ENCODE measurements at places on chromosomes 3 and 15. TPM values are rescaled to one million over a fixed set of nuclear protein-coding genes. Genes with fewer than 3 reads are reported as not detected.

DNA sequence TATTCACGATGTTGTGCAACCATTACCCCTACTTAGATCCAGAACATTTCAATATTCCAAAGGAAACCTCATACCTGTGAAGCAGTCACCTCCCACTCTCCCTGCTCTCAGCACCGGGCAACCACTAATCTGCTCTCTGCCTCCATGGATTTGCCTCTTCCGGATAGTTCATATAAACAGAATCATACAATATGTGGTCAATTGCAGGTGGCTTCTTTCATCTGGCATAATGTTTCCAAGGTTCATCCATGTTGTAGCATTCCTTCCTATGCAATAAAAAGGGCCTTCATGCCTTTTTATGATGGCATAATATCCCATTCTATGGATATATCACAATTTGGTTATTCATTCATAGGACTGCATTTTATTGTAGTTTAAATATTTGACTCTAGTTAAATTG, 23.9 kb downstream of the CA12 start:
- H3K4me3 ChIP-seq, result no peak overlapping the region
- H3K27me3 ChIP-seq, result no peaks in the 10 kb centered on the region
- no peak overlapping the region for H3K27ac ChIP-seq
- no peak for DNase-seq

DNA sequence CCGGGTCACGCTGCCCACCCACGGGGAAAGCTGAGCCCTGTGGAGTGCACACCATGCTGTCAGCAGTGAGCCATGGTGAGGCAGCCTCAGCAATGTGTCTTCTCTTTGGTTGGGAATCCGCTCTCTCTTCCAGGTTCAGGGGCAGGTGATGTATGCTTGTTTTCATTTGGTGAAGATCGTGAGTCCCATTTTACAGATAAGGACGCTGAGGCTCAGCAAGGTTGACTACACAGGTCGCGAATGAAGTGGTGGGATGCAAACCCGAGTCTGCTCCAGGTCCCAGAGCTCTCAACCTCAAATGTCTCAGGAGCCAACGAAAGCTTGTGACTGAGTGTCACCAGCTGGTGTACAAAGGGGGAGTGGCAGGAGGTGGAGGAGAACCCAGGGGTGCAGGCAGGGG, 74.3 kb downstream of the RPN1 start:
- no peak overlapping the region for H3K4me3 ChIP-seq
- no peaks in the 10 kb centered on the region for H3K27me3 ChIP-seq
- H3K4me1 ChIP-seq, result no peaks in the 10 kb centered on the region
- DNase-seq, result no peak
- H3K27ac ChIP-seq, result no peak overlapping the region
- no peaks in the 10 kb centered on the region for H3K36me3 ChIP-seq

- H3K36me3 ChIP-seq, result no peaks in the 10 kb centered on the region
- no peak overlapping the region for H3K27ac ChIP-seq
- no peak for DNase-seq
- H3K4me3 ChIP-seq, result no peak overlapping the region
- H3K27me3 ChIP-seq, result no peaks in the 10 kb centered on the region
- H3K4me1 ChIP-seq, result no peaks in the 10 kb centered on the region
Observed at GRCh38 chr3:25226747-25227146, 201.3 kb upstream of the RARB start.

DNA sequence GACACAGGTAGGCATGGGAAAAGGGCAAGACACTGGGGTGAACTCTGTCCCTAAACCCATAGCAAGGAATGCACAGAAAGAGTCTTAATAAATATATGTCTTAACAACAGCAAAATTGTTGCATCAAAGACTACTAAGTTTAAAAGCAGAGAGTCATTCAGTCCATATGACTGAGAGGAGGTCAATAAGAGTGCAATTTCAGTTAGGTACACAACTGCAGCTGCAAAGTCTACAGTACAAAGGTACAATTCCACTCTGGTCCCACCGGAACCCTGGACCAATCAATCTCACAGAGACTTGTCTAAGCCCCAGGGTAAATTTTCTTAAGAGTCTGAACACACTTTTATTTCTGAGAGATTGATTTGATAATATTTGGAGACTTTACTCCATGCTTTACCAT, 6.9 kb downstream of the CP start:
- H3K27ac ChIP-seq, result no peak overlapping the region
- no peaks in the 10 kb centered on the region for H3K36me3 ChIP-seq

DNA sequence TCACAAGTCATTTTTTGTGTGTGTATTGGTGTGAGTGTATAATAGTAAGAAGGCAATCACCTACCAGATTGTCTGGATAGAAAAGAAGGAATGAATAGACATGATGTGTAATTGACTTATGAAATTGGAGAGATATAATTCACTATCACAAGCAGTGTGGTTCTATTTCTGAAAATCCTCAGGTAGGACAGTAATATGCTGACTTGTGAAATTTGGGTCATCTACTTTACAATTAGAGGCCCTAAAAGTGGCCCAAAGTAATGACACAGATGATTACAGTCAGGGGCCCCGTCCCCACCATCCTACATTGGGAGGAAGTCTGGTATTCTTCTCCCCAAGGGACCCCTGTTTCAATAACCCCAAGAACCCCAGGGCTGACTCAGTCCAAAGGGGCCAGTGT, 73.6 kb upstream of the SELENOK start:
- no peaks in the 10 kb centered on the region for H3K4me1 ChIP-seq
- no peak for DNase-seq
- H3K4me3 ChIP-seq, result no peak overlapping the region
- no peaks in the 10 kb centered on the region for H3K27me3 ChIP-seq
- no peaks in the 10 kb centered on the region for H3K36me3 ChIP-seq
- H3K27ac ChIP-seq, result no peak overlapping the region

DNA sequence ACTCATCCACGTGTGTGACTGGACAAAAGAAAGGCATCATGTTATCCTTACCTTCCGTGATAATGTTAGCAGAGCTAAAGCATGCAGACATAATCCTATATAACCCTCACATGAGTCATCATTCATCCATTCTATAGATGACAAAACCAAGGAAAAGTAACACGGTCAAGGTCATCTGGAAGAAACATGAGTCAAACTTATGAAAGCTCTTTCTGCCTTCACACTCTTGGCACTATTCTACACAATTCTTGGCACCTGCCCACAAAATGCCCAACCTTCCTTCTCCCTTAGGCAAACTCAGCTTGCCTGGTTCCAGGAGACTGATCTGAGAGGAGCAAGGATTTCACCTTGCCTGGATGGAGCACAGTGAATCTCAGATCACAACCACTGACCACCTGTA, 66.9 kb downstream of the PRICKLE2 start:
- no peak overlapping the region for H3K27ac ChIP-seq
- H3K4me3 ChIP-seq, result no peak overlapping the region
- no peaks in the 10 kb centered on the region for H3K36me3 ChIP-seq
- H3K27me3 ChIP-seq, result no peaks in the 10 kb centered on the region

TNFSF10 gene
- total RNA-seq, result 21.4 TPM

DNA sequence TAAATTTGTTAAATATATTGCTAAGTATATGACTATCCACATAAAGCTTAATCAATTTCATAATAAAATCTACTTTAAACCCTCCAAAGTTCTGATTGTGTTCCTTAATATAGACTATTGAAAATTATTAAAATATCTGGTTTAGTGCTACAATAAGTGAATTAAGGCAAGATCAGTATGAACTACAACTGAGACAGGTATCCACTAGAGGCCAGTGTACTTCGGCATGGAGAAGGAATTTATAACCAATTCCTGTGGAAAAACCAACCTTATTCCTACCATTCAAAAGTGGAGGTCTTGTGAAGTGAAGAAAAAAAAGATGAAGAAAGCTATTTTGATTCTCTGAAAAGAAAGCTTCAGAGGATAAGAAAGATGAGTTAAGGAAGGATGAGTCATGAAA, 237.7 kb downstream of the SUCLG2 start:
- no peak for DNase-seq
- H3K4me1 ChIP-seq, result no peaks in the 10 kb centered on the region
- H3K4me3 ChIP-seq, result no peak overlapping the region
- H3K36me3 ChIP-seq, result no peaks in the 10 kb centered on the region
- no peaks in the 10 kb centered on the region for H3K27me3 ChIP-seq

DNA sequence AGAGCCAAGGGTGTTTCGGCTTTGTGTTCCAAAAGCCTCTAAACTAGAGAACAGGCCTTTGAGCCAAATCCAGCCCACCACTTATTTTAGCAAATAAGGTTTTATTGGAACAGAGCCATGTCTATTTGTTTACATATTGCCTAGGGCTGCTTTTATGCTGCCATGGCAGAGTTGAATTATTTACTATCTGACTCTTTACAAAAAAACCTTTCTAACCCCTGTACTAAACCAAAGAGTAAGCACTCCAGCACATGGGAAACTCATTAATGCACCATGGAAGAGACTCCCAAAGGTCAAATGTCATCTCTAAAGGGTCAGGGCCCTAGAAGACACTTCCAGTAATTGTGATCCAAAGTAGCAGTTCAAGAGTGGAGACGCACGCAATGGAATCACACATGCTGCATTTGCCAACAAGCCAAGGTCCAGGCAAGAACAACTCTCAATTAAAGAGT, 22.3 kb downstream of the OSBPL10 start:
- H3K4me3 ChIP-seq, result no peak overlapping the region
- H3K27me3 ChIP-seq, result no peaks in the 10 kb centered on the region
- no peak overlapping the region for H3K27ac ChIP-seq
- DNase-seq, result no peak
- H3K36me3 ChIP-seq, result no peaks in the 10 kb centered on the region
